ENCODE measurements at places on chromosomes 7 and 10.

DNA sequence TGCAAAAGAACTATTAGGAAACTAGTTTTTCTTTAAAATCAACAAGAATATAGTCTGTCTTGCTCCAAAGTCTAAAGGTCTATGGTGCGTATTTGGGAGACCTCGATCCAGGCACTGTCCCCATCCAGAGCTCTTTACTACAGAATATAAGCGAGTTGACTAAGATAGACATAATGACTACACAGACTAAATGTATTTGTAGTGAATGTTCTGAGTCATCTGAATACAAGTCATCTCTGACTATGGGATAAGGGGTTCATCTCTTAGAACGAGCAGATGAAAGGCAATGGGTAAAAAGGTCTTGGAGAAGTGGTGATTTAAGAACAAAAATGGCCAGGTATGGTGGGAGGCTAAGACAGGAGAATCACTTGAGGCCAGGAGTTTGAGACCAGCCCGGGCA, 136.0 kb upstream of the RSU1 start:
- DNase-seq = no peak

DNA sequence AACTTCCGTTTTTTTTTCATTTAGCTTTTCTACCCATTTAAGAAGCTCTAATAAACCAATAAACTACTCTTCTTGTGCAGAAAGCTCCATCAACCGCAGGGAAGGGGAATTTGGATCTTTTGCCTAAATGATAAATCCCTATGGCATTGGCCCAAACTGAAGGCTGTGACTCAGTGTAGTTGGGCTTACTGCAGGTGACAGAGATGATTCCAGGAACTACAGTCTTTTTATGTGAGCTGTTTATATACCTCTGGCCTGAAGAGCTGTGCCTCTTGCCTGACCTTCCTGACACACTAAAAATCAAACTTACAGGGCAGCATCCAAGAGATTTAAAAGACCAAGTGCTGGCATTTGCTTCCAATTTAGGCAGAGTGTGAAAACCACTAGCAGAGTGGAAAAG, 25.2 kb downstream of the ABCB1 start:
- DNase-seq = no peak

DNA sequence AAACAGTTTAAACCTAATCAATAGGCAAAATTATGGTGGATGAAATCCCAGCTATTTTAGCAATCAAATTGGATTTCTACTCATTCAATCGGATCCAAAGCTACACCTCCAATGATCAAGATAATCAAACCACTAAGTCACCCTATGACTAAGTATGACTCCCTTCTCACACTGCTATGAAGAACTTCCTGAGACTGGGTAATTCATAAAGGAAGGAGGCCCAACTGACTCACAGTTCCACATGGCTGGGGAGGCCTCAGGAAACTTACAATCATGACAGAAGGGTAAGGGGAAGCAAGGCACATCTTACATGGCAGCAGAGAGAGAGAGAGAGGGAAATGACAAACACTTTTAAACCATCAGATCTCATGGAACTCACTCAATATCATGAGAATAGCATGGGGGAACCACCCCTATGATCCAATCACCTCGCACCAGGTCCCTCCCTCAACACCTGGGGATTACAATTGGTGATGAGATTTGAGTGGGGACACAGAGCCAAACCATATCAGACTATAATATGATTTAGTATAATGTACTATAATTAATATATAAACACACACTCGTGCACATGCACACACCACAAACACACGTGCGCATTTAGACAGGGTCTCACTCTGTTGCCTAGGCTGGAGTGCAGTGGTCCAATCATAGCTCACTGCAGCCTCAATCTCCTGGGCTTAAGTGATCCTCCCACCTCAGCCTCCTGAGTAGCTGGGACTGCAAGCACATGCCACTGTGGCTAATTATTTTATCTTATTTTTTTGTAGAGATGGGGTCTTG, 213.6 kb upstream of the FOXK1 start:
- no peak for DNase-seq

- DNase-seq = no peak
Measured at GRCh38 chr7:93902777-93903423, 3.5 kb upstream of the GNGT1 start.

- no peak for DNase-seq
Measured at GRCh38 chr10:110861930-110862649, 9.6 kb upstream of the PDCD4 start.

DNA sequence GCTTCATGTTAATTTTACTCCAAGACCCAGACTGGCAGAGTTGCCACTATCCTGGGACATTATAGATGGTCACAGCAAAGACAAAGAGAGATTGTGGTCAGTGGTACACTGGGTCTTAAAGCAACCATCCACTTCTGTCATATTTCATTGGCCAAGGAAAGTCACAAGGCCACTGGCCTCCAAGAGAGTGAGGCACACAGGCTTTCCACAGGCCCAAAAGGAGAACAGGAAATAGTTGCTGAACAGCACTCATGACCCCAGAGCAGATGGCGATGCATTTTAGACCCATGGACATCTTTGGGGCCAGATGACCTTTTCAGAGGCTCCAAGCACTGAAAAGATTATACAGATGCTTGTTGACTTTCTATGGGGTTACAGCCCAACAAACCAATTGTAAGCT, 97.4 kb downstream of the ARID5B start:
- DNase-seq = no peak

DNA sequence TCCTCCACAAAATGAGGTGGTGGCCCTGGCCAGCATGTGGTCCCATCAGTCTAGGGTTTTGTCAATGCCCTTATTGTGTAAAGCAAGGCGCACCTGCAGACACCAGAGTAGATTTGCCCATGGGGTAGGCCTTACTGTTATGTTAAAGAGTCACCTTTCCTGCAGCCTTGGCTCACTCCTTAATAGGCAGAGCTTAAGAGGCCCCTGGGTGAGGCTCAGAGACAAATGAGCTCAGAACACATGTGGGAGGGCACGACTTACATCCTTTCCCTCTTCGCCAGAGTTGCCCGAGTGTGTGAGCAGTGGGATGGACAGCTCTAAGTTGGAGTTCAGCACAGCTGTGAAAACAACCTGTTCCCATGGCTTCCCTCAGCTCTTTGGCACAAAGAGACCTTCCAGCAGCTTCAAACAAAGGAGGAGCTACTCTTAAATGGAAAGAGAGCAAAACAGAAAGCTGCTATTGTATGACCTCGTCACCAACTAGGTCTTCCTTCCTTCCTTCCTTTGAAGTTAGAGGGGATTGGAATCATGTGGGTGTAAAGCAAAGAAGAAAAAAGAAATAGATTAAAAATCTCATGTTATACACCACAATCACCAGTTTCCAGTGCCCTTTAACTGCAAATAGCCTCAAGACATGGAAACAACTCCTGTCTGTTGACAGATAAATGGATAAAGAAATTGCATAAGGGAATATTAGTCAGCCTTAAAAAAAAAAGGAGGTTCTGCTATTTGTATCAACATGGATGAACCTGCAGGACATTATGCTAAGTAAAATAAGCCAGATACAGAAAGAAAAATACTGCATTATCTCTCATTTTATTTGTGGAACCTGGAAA, 11.9 kb upstream of the XPNPEP1 start:
- no peak for DNase-seq

- no peak for DNase-seq
Measured at GRCh38 chr10:49743464-49744075, 18.6 kb downstream of the OGDHL start.

GRCh38 chr7:112449353-112449752, 907 bp upstream of the IFRD1 start:
- no peak for DNase-seq

DNA sequence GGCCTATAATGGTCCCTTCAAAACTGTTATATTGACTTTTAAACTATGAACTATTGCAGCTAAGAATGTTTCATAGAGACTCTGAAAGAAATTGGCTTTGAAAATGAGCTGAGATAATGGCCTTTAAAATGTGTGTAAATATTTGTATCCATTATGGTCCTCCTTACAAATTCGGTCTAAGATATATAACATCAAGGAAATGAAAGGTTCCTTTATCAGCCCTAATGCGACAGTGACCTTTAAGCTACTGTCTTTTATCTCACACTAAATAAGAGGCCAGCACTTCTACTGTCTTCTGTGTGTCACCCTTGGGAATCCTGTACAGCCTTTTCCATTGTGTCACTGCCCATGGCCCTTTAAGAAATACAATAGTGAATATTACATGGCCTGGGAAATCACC, 19.5 kb downstream of the COL28A1 start:
- no peak for DNase-seq

DNA sequence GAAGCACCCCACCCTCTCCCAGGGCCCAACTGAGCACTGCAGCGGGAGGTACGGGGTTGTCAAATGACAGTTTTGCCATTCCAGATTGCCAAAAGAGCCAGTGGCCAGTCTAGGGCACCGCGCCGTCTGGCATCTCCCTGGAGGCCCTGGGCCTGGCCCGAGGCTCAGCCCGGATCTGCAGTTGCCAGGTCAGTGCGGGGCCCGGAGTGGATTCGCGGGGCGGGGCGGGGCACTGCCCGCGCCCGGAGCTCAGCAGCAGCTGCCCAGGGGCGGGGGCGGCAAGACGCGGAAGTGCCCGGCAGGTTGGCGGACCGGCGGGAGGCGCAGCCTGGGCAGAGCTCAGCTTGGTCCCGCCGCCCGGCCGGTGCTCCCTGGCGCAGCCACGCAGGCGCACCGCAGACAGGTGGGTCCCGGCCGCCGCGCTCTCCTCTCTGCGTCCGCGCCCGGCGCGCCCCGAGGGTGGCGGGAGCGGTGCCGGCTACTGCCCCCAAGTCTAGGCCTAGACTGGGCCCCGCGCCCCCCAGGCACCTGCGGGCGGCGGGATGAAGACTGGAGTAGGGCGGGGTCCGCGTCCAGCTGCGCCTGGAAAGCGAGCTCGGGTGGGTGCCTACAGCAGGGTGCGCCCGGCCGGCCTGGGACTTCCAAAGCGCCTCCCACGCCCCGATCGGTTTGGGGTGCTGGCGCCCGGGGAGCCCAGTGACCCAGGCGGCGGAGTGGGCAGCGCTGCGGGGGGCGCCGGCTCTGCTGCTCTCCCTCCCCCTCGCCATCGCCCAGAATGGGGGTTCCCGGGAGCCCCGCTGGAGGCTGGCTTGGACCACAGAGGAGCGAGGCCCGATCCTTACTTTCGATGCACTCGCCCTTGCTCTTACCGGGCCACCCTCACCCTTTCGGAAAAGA, at the start of gene IRF5:
IRF5 (plus strand) TSS at position 281 of the 897 bp plus-strand sequence. CDS start 4,155 bp downstream, outside the sequence.
- no peak for DNase-seq

GRCh38 chr10:55233505-55233904, 432.5 kb upstream of the PCDH15 start:
- no peak for DNase-seq

DNA sequence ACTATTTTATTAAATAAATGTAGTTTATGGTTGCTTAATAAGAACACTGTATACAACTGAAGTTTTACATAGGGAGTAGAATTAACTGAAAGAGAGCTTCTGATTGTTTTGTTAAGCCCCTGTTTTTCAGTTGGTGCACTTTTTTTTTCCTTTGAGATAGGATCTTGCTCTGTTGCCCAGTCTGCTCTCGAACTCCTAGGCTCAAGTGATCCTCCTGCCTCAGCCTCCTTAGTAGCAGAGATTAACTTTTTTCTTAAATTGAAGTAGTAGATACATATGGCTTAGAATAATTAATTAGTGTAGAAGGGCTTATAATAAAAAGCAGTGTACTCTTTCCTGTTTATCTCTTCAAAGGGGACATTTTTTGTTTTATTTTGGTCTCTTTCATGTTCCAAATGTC, 11.2 kb downstream of the SDHAF3 start:
- DNase-seq = no peak

DNA sequence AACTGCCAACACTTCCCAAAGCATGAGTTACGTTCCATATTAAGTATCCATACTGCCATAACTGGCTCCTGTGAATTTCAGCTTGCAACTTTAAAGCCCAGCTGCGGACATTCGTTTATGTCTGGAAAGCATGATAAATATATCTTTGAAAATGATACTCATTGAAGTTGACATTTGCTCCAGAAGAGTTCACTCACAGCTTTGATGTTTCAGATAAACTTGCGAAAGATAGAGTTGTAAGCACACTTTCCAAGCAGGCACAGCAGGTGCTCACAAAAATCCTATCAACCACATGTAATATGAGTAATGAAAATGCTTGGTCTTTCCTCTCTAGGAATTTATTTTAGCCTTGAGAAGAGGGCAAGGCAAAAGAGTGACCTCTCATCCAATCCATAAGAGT, 4.5 kb downstream of the CHCHD3 start:
- no peak for DNase-seq

- no peak for DNase-seq
Measured at GRCh38 chr7:96710544-96710943, 898 bp upstream of the SEM1 start.

GRCh38 chr10:1576467-1577372, 160.6 kb downstream of the ADARB2 start:
- DNase-seq = no peak

DNA sequence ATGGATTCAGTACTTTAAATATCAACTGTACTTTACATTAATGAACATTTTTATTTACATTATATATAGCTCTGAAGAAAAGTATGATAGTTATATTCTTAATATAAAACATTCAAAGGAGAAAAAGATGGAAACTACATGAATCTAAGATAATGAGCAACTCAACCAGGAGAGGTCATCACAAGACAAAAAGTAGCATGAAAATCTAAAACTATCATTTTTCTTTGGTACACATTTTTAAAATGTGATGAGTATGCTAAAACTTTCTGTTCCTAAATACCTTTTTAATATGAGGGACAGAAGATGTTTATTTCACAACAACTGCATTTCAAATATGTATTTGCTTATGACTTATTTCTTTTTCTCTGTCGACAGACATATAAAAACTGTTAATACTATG, 2.4 kb downstream of the CNTNAP2 start:
- no peak for DNase-seq

GRCh38 chr7:130888468-130888867, 154.5 kb upstream of the KLF14 start:
- DNase-seq = no peak

- no peak for DNase-seq
Measured at GRCh38 chr10:86224354-86225102, 142.1 kb downstream of the GRID1 start.

GRCh38 chr10:97320480-97321031, 1.5 kb downstream of the FRAT1 start:
- DNase-seq = no peak

GRCh38 chr10:77401683-77402082, 235.9 kb downstream of the KCNMA1 start:
- DNase-seq = no peak
